ENCODE measurements at places on chromosomes 5 and 9.

DNA sequence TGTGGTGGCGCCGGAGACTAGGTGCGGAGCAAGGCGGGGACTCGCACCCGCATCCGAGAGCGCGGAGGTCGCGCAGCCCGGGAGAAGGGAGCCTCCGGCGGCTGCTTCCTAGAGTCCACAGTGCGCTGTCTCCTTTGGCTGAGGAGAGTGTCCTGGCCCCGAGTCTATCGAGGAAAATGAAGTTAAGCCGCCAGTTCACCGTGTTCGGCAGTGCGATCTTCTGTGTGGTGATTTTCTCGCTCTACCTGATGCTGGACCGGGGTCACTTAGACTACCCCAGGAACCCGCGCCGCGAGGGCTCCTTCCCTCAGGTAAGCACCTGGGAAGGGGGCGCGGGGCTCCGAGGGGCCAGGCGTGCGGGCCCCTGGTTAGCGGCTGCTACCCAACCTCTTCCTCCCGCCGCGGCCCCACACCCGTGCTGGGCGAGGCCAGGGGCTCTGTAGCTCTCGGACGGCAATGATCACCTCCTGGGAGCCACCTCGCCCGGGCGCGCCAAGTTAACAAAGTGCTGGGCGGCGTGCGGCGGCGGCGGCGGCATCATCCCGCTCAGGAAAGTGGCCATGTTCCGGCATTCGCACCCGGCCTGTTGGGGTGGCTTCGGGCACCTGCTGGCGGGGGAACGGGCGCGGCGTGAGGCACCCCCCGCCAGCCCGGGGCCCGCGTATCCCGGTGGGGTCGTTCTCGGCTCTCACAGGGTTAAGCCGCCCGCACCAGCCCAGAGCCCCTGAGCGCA lies 681 bp downstream of the MAN2A1 start:
- no peak for DNase-seq

- no peak for DNase-seq
Observed at GRCh38 chr9:76521906-76522305, 62.9 kb downstream of the GCNT1 start.

GRCh38 chr5:121867403-121867802 lies 15.7 kb downstream of the FTMT start:
- no peak for DNase-seq

DNA sequence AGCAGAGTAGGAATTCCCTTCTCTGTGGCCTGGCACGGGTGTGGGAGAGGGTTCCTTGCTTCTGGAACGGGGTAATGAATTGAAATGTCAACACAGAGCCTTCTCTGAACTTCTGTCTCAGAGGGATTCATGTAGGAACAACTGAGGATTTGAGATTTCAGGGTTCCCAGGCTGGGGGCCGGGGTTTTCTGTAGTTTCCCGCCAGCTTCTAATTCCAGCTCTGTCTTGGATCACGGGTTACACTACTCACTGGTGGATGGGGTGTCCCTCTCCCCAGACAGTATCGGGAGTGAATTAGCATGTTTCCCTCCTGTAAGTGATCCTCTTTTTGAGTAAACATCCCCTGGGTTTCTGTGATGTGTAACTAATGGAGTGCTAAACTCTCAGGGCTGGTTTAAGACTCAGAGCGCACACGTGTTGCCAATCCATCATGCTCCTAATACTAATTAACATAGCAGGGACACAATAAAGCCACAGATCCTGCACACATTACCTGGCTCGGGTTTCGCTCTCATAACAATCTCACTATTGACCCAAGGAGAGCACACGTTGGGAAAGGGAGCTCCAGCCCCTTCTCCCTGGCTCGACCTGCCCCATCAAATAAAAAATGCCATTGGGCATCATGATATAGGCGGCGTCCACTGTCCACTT lies 18.1 kb upstream of the DMRT2 start:
- DNase-seq: no peak

All from NCI-H460 (cell line).